ENCODE measurements at places on chromosomes 2 and 18.

- DNase-seq: no peak
These were observed 42.6 kb downstream of the GBX2 start for GRCh38 chr2:236125541-236125940.

- DNase-seq: no peak
These were observed 42.7 kb downstream of the MDH1 start for GRCh38 chr2:63631501-63631900.

GRCh38 chr2:116680256-116680936 is 1134.1 kb upstream of the DDX18 start:
- no peak for DNase-seq

- DNase-seq: no peak
These were observed 40.8 kb upstream of the FRZB start for GRCh38 chr2:182907081-182907830.

DNA sequence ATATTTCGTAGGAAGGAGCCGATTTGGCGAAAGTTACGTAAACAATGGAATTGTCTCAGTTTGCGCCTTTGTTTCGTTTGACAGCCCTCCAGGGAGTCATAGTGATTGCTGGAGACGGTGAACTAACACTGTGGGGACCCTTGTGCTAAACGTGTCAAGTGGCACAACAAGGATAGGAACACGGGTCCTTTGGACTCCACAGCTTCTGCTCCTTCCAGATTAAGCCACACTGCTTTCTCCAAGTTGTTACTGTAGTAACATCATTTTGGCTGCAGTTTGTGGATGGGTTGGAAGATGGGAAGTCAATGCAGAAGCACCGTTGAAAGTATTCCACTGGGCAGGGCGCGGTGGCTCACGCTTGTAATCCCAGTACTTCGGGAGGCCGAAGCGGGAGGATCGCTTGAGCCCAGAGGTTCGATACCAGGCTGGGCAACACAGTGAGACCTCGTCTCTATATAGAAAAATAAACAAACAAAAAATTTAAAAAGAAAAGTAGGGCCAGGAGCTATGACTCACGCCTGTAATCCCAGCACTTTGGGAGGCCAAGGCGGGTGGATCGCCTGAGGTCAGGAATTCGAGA is 636 bp upstream of the IMMT start:
- DNase-seq: no peak

- DNase-seq: no peak
These were observed 1.5 kb upstream of the PTPN2 start for GRCh38 chr18:12885500-12885899.

DNA sequence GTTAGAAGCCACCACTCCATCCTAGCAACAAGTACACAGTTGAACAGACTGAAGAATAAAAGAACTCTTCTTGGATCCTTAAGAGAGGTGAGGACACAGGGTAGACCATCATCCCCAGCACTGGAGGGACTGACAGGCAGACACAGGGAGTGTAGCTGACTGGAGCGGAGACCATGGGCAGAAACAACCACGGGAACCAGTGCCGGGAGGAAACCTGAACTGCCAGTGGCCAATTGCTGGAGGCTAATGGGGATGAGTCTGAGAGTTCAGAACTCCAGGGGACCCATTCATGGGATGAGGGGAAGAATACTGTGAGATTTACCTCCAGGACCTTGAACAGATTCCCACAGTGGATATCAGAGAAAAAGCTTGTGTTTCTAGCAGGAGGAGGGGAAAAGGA is 76.8 kb downstream of the HS6ST1 start:
- no peak for DNase-seq

DNA sequence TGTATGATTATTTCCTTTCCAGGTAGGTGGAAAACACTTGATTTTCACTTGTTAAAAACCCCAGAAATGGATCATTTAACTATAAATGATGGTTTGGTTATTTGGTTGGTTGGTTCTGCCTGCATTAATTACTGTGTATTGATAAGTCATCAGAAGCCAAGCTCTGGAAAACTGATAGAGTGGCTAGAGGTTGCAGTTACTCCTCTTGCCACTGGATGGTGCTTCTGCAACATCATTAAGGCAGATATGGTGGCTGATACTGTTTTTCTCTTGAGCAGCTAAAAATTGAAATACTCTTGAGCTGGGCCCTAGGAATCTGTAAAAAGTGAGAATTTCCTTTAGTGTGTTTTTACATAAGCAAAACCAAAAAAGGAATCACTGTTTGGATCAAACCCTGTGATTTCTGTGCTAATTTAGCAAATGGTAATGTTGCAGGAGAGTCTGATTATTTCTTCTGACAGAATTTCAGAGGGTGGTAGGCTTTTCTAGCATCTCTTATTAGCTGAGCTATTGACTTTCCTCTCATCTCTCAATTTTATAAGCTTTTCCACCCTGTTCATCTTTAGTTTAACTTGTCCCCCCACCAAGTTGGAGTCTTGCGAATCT is 54.3 kb downstream of the RAB10 start:
- DNase-seq: peak; percentile 41

DNA sequence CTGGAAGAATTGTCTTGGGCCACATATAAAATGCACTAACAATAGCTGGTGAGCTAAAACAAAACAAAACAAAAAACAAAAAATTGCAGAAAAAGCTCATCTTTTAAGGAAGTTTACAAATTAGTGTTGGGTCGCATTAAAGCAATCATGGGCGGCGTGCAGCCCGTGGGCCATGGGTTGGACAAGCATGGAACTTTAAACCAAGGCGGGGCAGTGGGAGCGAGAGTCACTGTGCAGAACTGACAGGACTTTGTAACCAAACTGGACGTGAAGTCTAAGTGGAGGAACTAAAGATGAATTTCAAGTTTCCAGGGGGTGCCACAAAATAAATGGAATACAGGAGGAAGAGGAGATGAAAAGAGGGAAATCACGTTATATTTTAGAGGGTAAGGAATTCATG is 80.7 kb downstream of the PSMG2 start:
- no peak for DNase-seq

- no peak for DNase-seq
These were observed 87.1 kb downstream of the GPR39 start for GRCh38 chr2:132503701-132504100.

DNA sequence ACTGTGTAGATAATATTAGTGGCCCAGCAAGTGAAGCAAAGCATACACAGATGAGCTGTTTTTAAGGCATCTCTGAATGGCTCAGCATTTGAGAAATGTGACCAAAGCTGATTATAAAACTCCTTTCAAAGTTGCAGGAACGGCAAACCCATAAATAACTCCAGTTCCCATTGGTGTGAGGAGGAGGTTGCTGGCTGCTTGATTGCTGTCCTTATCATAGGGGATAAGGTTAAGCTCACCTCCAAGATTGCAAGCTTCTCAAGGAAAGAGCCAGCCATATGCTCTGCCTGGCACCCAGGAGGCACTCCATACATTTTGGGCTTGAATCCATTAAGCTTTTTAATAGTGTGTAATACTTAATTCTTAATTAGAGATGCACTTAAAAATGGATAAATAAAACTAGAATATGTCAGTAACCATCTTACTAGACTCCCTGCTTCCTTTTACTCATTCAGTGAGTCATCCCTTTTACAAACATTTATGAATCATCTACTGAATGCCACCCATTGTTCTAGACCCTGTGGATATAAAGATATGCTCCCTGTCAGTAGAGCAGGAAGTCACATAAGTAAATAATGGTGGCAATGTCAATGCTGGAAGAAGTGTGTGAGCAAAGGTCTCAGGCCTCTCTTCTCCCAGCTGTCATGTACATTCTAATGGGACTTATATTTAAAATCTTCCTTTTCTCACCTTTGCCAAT is 99.3 kb downstream of the SPATS2L start:
- DNase-seq: peak; percentile 92

DNA sequence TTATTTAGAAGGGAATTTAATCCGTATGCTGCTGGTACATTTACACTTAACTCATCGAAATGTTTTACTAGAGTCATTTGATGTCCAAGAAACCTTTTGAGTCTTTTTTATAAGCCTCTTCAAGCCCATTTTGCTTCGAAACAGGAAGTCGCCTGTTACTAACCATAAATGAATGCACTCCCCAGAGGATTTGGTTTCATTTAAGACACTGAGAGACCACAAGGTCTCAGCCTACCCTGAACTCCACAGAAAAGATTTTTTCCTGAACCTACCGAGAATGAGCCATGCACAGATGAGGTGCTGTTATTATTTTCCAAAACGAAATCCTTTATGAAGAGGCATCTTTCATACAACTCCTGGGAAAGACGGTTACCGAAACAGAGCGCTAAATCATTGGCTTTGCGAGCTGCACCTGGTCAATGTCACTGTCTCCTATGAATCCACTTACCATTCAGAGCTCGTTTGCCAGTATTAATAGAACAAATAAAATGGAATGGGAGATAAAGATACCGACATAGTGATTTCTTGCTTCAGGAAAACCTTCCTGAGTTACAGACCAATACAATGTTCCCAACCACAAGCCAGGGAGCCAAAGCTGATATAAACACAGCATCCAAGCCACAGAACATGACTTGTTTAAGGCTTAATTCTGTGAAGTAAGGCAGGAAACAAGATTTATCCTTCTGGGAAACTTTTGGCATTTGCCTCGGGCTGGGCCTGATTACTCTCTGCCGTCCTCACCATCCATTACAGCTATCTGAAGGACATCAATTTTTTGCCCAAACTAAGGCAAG is 382.1 kb downstream of the OSR1 start:
- peak; percentile 89 for DNase-seq

GRCh38 chr2:143577489-143577888 is 448.3 kb downstream of the ARHGAP15 start:
- DNase-seq: no peak

- DNase-seq: peak; percentile 83
These were observed 28.2 kb downstream of the ACMSD start for GRCh38 chr2:134866498-134867099.

GRCh38 chr2:71943238-71944182 is 204.2 kb downstream of the CYP26B1 start:
- DNase-seq: no peak

- DNase-seq: no peak
These were observed 78.3 kb downstream of the TMEM163 start for GRCh38 chr2:134640494-134640893.

GRCh38 chr2:148930046-148930775 is 55.2 kb downstream of the KIF5C start:
- no peak for DNase-seq

- DNase-seq: peak; percentile 33
These were observed 88.7 kb downstream of the SLC8A1 start for GRCh38 chr2:40363231-40363630.

DNA sequence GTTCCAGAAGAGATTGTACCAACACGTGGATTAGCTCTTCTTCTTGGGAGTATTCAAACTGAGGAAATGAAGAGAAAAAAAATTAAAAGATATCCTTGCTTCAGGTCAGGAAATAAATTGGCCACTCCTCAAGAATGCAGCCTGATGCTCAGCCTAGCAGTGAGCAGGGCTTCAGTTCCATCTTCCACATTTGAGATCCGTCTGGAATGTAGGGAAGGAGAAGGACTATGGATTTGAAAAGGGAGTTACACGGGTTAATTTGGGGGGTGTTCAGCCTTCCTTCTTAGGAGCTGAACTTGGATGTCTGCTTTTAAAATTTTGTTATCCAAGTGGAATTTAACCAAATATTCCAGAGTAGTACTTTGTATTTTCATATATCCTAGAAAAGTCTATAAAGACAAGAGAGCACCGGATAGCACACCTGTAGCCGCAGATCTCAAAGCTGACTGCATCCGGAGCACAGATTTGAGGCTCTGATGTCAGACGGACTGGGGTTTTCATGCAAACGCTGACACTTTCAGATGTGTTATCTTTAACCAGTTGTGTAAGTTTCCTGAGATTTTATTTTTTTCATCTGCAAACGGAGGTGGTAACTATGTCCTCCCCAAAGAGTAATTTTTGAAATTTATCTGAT is 99.3 kb downstream of the COPS8 start:
- DNase-seq: no peak

DNA sequence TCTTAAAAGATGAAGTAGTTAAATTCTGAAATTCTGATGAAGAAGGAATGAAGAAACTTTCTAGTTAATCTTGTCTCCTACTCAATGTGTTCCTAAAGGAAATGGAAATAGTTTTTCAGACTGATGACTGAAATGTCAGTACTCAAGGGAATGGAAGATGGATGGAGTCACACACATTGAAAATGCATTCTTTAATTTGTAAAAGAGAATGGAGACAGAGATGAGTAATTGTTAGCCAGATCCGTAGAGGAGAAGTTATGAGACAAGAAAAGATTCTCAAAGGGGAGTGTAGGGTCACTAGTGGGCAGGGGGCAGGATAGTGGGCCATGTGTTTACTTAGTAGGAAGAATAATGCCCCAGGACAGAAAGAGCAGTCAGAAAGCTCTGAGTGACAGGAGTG is 13.3 kb downstream of the ZSWIM2 start:
- DNase-seq: no peak

DNA sequence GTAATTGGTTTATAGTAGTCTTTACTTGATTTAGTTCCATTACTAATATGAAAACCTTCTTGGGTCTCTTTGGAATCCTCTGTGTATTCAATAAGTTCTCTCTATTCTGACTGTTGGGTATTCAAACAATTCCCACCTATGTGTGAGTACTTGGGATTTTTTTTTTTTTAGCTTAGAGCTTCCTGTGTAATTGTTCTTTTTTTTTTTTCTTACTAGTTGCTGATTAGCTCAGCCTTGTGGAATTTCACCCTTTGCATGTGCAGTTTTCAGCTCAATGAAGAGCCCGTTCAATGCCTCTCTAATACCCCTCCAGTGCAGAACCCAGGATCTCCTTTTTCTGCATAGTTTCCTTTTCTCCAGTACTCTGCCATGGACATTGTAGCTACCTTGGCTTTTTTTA is 339.1 kb upstream of the GALNT5 start:
- DNase-seq: no peak

- no peak for DNase-seq
These were observed 165.1 kb downstream of the FMNL2 start for GRCh38 chr2:152499896-152500735.

- DNase-seq: no peak
These were observed 21.5 kb downstream of the AGAP1 start for GRCh38 chr2:235515364-235515742.

DNA sequence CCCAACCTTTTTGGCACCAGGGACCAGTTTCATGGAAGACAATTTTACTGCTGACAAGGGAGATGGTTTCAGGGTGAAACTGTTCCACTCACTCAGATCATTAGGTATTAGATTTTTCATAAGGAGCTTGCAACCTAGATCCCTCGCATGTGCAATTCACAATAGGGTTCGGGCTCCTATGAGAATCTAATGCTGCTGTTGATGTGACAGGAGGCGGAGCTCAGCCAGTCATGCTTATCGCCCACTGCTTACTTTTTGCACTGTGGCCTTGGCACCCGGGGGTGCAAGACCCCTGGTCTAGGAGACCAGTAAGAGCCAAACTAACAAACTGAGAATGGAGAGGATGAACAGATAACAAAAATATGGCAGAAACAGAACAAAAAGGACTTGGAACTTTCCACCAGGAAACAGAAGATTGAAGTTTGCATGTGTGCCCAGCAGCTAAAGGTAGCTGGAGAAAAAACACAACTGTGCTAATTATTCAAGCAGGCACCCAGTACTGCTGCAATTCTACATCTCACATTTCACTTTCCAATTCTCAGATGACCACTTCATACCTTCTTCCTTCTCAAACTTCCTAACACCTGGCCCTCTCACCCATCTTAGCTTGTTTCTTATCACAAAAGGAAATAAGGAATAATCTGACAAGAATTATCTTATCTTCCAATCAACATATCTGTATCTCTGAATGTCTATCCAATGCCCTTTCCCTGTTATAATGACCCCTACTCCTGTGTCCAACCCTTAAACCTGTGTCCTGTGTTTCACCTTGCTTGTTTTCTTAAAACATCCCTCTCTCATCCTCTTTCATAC is 24.8 kb downstream of the SP3 start:
- DNase-seq: no peak

GRCh38 chr2:186927185-186927866 is 78.4 kb upstream of the ZSWIM2 start:
- DNase-seq: no peak

Measured in HCEC 1CT (cell line).